ENCODE measurements at places on chromosomes 13 and 19.

GRCh38 chr19:40605216-40605971 is 4.2 kb downstream of the LTBP4 start:
- DNase-seq = no peak

GRCh38 chr13:77316430-77316829 is 10.5 kb downstream of the MYCBP2 start:
- DNase-seq = no peak

GRCh38 chr13:52359534-52359933 is 46.4 kb downstream of the THSD1 start:
- no peak for DNase-seq

DNA sequence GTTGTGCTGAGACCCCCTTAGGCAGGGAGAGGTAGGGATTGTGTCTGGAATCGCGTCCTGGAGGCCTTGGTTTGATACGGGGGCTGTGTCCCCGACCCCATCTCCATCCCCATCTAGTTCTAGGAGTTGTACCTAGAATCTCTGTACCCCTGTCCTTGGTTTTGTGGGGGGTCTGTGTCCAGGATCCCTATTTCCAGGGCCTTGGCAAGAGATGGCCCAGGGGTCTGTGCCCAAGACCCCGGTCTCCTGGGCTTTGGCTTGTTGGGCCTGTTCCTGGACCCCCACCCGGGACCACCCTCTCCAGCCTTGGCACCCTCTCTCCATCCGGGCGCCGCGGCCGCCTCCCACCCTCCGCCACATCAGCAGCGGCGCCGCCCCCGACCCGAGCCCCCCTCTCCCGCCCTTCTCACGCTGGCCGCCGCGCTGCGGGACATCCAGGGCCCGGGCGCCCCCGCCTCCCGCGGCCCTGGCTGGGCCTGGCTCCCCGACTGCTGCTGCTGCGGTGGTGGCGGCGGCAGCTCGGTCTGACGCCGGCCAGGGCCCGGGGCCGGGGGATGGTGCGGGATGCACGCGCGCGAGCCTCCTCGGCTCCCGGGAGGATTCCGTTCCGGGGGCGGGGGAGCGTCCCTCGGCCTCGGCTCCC is at the start of gene NUMBL:
NUMBL (minus strand) TSS at position 602 of the 643 bp plus-strand sequence; CDS start at position 434, 168 bp downstream.
- DNase-seq = no peak

- DNase-seq = no peak
Observed at GRCh38 chr19:32357720-32358119, 12.3 kb downstream of the ZNF507 start.

GRCh38 chr13:65275838-65276630 is 1954.1 kb downstream of the PCDH9 start:
- no peak for DNase-seq

DNA sequence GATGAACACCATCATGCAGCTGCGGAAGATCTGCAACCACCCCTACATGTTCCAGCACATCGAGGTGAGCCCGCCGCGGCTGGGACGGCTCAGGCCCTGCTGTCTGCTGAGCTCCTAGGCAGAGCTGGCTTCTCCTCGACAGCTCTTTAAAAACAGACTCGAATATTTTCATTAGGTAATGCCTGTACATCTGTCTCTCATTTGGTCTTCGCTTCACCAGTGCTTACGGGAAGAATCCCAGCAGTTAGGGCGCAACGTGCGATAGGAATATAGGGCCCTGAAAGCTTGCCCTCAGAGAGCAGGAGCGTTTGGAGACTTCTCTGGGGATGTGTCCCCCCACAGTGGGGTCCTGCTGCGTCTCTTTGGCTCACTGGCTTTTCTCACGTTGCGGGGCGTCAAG is 63.8 kb upstream of the LDLR start:
- DNase-seq = no peak

GRCh38 chr19:6728346-6728745 is 7.9 kb upstream of the C3 start:
- peak; percentile 62 for DNase-seq

DNA sequence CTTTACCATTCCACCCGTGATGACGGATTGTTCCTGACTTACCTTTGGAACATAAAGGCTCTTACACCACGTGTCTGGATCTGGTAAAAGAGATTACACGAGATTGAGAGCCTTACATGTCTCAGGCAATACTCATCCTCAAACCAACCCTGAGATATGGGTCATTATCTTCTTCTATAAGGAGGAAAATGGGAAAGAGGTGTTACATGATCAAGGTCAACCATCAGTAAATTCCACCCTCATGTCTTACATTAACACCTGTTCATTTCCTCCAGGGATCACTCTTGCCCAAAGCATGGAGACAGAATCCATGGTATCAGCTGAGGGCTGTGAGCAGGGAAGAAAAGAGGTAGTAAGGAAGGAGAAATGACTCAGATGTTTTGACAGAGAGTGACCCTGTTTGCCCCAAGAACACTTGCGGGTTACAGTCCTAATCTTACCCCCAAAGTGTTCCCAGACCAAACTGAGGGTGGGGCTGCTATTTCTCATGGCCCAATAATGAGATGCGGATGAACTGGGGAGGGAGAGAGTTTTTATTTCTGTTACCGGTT is 19.6 kb downstream of the LILRB4 start:
- no peak for DNase-seq

- DNase-seq = no peak
Observed at GRCh38 chr13:49063011-49063410, 87.3 kb downstream of the FNDC3A start.

DNA sequence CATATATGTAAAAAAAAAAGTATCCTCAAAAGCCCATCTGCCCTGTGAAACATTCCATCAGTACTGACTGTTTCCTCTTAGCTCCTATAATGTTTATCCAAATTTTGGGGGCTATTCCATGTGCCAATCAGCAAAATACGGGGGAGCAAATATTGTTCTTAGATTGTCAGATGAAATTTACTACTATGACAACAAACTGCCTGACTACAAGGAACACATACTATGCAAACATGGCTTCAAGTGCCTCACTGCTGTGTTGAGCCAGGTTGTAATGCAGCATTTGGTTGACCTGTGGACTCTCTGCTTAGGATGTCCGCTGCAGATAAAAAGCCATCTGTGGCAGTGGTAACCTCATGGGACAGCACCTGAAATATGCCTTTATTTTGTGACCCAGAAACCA is 98.2 kb upstream of the SCEL start:
- DNase-seq = no peak

DNA sequence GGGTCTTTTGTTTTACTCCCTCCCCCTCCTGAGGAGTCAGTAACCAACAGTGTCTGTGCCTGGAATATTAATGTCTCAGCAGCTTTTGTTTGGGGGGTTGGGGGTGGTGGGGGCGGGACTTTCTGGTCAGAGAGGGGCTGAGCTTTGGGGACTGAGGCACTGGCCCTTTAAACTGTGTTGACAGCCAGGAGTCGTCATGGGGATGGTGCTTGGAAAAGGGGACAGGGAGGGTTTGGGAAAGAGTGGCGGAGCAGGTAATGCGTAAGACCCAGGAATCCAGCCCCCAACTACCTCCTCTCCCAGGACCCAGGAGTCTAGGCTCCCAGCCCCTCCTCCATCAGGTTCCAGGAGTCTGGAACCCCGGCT is 5.2 kb downstream of the CADM4 start:
- peak; percentile 73 for DNase-seq

- no peak for DNase-seq
Observed at GRCh38 chr13:31878955-31879354, 139.6 kb downstream of the RXFP2 start.

GRCh38 chr19:38115271-38115802 is 108.7 kb downstream of the DPF1 start:
- no peak for DNase-seq

GRCh38 chr19:51025401-51025800 is 1.0 kb downstream of the KLK11 start:
- DNase-seq = no peak

GRCh38 chr13:104648291-104648690 is 1582.1 kb upstream of the SLC10A2 start:
- no peak for DNase-seq

DNA sequence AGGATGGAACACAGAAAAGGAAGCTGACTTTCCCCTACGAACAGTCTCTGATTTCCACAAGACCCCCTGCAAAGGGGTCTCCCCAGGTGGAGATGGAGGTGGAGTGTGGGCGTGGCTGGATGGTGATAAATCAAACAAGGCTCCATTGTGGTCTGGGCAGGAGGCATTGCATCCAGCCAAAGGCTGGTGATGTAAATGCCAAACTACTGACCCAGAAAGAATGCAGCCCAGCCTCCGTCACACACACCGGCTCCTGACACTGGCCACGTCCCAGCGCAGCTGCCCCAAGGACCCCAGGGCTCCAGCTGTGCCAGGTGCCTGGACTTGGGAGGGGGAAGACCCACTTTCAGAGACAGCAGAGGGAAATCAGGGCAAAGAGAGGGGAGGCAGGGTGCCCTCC is 6.3 kb downstream of the SLC7A1 start:
- no peak for DNase-seq

- DNase-seq = no peak
Observed at GRCh38 chr13:35891507-35892441, 239.4 kb downstream of the DCLK1 start.

GRCh38 chr13:112532837-112533745 is 54.9 kb downstream of the TUBGCP3 start:
- DNase-seq = no peak

DNA sequence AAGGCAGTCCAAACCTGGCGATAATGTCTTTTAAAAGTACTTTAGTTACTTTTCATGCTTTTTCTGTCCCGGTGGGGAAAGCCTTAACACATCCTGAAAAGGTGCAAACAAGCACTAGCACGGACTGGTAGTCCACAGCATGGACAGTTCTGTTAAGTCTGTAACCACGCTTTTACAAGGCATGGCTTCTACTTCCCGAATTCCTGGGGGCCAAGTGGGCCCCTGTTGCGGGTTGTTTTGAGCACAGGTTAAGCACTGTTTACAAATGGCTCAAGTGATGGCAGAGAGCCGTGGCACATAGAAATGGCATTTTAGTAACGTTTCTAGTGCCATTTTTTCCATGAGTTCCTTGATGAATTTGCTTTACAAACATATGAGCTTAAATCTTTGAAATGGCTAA is 37.6 kb downstream of the ZNF493 start:
- no peak for DNase-seq

GRCh38 chr19:57688011-57688763 is 6.4 kb downstream of the ZNF551 start:
- no peak for DNase-seq

DNA sequence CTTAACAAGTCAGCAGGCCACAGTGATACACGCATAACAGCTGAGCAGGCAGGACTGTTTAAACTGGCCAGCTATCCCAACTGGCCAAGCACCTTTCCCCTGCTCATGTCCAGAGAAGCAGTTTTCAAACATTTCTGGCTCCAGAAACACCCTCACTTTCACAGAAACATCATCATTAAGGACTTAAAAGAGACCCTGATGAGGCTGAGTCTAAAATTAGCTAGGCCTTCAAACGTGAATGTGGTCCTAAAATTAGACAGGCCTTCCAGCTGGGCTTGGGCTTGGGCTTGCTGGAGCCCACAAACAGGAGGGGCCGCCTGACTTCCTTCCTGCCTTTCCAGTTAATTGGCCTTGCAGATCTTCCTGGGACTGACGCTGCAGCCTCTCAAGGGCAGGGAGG is 334.2 kb downstream of the DNAJC15 start:
- no peak for DNase-seq

- DNase-seq = no peak
Observed at GRCh38 chr13:30718661-30719524, 16.4 kb upstream of the ALOX5AP start.

DNA sequence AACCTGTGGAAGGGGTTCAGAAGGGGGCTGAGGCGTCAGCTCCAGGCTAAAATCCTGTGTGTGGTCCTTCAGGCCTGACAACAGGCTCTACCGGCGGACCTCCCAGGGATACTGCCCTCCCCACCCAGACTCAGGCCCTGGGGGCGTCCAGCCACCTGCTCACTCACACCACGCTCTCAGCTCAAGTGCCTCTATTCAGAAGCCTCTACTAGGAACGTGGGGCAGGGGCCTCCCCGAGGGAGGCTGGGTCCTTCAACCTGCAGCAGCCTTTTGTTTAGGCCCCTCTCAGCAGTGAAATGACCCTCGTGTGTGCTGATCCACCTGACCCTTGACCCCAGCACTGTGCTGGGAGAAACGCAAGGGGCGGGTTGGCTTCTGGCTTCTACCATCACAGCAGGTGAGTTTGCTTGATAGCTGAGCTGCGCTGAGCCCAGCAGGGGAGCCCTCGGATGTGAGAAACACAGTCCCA is 10.6 kb downstream of the PLPP2 start:
- no peak for DNase-seq

GRCh38 chr19:14366529-14366928 is 14.7 kb upstream of the ADGRE5 start:
- DNase-seq = no peak

- no peak for DNase-seq
Observed at GRCh38 chr13:93029536-93029935, 197.1 kb upstream of the GPC6 start.

DNA sequence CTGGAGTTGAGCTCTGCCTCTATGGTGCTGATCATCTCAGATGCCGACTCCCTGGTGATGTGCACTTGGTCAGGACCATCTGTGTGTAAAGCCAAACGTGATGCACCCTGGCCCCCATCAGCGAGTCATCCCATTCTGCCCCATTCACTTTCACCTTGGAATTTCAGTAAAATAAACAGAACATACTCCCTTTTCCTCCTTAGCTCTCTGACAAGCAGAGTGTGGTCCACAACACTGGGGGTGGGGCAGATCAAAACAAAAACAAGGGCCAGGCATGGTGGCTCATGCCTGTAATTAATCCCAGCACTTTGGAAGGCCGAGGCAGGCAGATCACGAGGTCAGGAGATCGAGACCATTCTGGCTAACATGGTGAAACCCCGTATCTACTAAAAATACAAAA is 12.3 kb downstream of the CEACAM20 start:
- DNase-seq = no peak

DNA sequence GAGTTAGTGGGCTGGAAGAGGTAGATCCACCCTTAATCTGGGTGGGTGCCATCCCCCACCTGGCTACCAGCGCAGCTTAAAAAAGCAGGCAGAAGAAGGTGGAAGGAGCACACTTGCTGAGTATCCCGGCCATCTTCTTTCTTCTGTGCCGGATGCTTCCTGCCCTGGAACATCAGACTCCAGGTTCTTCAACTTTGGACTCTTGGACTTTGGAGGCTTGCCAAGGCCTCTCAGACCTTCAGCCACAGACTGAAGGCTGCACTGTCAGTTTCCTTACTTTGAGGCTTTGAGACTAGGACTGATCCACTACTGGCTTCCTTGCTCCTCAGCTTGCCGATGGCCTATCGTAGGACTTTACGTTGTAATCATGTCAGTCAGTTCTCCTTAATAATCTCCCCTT is 127.6 kb upstream of the GPC6 start:
- DNase-seq = no peak
